EH (cell line): ENCODE measurements at places on chromosomes 7 and 10.

- DNase-seq, result peak; percentile 68
Measured at GRCh38 chr10:72328045-72328828, 26.5 kb downstream of the DNAJB12 start.

GRCh38 chr7:134505856-134506255 is 21.5 kb upstream of the AKR1B10 start:
- DNase-seq, result no peak

DNA sequence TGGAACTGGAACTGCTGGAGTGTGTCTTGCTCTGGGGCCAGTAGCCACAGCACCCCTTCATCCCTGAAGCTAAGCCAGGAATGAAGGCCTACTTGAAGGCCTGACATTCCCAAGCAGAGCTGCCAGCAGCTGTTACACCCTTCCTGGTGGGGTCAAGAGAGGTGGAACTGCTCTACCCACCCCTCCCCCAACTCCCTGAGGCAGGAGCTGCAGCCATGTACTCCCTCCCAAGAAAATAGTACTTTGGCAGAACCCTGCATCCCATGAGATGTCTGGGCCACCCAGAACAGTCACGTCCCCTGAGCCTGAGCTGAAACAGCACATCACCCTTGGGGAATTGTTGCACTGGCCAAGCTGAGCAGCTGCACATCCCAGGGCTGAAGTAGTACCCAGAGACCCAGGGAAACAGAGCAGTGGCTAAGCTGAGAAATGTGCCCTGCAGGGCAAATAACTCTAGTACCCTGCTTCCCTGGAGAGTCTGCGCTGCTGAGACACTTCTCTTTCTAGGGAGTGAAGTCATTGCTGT is 63.4 kb upstream of the PLA2G12B start:
- peak; percentile 48 for DNase-seq

DNA sequence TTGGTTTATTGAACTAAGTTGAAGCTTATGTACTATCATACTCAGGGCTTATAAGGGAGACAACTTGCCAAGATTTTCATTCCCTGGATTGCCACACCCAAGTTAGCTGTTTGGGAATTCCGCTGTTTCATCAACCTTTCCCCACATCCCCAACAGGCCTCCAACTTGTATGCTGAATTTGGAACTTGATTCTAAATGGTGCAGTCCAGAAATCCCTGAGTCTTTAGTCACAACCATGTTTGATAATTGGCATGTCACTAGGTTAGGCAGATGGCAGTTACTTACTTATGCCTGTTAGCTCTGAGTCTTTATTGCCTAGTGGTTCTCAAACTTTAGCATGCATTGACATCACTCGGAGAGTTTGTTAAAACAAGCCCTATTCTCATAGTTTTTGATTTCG is 135.4 kb upstream of the PRPS1L1 start:
- no peak for DNase-seq

DNA sequence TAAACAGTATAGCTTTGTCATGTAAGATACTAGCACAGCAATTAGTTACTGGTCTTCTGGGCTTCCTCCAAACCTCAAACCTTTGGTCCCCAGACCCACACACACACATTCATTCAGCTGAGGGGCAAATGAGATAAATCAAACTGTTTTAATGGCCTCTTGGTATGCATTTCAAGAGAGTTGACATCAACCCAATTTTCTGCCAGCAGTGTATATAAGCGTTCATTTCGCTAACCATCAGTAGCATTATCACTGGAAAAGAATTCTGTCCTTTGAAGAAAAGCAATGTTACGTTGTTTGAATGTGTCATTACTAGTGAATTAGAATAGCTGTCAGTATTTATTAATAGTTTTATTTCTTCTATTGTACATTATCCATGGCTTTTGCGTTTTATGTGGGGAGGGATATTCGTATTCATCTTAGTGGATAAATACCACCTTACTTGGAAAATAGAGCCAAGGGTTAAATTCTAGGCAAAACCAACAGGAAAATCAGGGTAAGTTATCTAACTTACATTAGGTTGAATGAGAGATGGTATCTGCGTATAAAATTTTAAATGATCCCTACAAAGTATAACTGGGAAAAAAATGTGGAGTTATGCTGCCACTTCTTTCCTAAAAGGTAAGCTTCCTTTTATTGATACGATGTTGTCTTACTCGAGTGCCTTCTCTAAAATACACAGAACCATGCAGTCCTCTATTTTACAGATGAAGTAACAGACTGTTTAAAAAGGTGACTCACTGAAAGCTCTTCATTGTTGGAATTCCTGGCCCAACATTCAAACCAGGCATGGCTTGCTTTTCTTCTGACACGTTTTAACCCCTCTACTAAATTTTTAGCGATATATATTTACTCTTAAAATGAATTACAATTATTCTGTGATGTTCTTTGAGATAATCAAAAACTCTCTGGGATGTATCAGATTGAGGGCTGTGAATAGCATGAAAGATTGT is 2.0 kb upstream of the ZMYND11 start:
- peak; percentile 91 for DNase-seq

DNA sequence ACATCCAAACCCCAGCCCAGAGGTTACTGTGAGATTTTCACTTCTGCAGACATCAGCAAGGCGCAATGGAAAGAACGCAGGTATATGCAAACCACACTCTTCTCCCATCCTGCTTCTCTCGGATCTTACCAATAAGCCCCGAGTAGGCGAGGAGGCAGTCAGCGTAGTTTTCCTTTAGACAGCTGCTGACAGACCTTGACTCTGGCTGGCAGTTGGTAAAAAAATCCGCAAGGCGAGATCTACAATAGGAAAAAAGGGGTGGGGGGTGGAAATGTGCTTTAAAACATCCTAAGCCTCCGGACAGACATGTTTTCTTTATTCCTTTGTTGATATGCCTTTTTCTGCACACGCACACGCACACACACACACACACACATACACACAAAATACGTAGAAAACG is 176.5 kb downstream of the GFRA1 start:
- no peak for DNase-seq

DNA sequence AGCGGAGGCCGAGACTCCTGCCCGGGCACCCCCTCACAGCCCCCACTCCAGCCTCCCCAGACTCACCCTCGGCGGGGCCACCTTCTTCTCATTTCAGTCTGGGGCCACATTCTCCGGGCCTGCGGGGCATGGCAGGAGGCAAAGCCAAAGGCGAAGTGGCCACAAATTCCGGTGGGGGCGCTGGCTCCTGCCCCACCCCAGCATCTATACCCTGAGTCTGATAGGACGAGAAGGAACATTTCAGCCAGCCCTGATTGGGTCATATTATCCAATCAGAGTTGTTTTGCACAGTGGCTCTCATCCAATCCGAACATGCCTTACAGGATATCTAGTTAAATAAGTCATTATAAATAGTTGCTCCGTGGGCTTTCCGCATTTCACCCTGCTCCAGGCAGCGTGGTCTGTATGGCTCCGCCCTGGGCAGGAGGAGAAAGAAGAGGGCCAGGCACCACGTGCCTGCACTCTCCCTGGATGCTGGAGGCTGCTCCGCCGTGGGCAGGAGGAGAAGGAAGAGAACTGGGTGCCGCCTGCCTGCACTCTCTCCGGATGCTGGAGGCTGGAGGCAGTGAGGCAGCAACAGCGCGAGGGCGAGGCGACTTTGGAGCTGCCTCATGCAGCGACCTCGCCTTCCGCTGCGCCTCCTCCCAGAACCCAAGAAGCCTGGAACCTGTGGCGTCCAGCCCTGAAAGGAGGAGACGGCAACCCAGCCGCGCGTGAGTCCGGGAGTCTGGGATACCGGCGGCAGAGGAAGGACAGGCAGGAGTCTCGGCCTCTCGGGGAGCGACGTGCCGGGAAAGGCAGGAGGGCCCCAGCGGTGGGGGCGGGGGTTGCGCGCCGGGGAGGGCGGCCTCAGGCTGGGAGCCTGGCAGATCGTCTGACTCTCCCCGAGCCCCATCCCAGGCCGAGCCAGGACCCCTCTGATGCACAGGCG is 162.9 kb downstream of the ZNF33B start:
- DNase-seq, result peak; percentile 58

GRCh38 chr7:51273360-51273759 is 43.2 kb downstream of the COBL start:
- DNase-seq, result no peak

GRCh38 chr10:24292304-24293293 is 83.7 kb downstream of the KIAA1217 start:
- DNase-seq, result no peak

GRCh38 chr10:122112625-122113160 is 123.7 kb downstream of the TACC2 start:
- peak; percentile 98 for DNase-seq

- DNase-seq, result no peak
Measured at GRCh38 chr7:141986923-141987322, 8.8 kb upstream of the MGAM start.

GRCh38 chr7:86708031-86708680 is 64.4 kb downstream of the GRM3 start:
- DNase-seq, result no peak

DNA sequence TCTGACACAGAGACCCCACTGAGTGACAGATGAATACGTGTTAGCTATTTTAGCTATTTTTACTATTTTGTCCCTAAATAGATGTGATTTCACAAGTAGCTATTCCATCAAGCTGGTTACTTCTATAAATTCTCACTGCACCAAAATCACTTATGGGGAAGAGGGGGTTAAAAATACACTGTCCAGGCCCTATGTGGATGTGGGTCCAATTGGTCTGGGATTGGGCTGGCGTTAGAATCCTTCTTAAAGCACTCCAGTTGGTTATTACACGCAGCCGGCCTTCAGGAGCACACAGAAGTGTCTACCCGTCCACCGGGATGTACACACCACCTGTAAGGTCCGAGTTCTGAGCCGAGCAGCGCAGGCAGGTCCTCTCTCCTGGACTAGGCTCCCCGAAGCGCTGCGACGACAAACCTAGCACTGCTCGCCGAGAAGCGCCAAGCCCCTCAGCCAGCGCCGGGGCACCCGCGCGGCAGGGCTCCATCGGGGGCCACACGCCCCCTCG is 222.3 kb upstream of the MKLN1 start:
- peak; percentile 19 for DNase-seq
